ENCODE measurements at places on chromosomes 4 and X.

DNA sequence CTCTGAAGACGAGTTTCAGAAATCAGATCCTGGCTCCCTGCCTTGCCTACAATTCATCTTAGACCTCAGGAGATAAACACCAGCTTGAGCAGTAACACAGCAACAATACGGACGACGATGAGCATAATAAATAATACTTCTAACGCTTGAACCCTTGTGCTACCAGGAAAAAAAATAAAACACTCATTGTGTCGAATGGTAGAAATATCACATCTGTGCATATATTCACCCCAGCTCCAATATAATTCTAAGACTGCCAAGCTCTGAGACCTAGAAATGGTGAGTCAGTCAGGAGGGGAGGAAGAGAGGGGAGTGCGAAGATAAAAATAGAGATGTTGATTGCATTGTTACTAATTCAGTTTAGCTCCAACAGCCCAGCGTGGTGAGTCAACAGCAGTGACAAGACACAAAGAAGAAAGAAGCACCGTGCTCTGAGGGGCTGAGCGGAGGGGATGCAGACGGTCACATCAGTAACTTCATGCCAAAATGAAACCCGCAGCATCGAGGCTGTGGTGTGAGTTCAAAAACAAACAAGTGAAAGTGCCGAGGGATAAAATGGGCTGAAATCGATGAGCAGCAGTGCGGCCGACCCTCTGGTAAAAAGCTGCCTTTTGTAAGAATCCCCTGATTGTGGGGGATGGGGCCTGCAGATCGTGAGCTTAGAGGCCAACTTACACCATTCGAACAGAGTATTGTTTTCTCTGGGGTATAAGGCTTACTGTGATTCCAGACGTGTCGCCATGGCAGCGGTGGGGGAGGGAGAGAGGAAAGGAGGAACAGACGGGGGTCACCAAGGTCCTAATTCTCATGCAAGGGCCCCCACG, 150.4 kb downstream of the MGST2 start:
- no peak for DNase-seq

- DNase-seq = no peak
These were observed 483.6 kb downstream of the BCOR start for GRCh38 chrX:39613997-39614679.

DNA sequence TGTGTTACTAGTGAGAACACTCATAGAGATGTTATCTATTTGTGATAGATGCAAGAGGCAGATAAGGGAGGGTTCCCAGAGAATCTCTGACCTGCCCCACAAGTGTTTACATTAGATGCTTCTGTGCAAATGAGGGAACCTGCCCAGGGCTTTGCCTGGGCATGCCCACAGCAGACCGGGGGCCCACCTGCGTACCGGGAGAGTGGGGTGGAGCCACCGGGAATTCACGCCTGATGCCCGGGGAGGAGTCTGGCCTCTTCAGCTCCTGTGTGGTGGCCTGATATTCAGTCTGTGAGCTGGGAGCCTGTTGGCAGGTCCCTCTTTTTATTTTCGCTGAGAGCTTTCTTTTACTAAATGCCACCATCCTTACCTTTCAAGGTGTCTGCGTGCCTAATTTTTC, 155.7 kb downstream of the SNCA start:
- DNase-seq = no peak

- DNase-seq = no peak
These were observed 135.4 kb downstream of the ASMT start for GRCh38 chrX:1750267-1750666.

DNA sequence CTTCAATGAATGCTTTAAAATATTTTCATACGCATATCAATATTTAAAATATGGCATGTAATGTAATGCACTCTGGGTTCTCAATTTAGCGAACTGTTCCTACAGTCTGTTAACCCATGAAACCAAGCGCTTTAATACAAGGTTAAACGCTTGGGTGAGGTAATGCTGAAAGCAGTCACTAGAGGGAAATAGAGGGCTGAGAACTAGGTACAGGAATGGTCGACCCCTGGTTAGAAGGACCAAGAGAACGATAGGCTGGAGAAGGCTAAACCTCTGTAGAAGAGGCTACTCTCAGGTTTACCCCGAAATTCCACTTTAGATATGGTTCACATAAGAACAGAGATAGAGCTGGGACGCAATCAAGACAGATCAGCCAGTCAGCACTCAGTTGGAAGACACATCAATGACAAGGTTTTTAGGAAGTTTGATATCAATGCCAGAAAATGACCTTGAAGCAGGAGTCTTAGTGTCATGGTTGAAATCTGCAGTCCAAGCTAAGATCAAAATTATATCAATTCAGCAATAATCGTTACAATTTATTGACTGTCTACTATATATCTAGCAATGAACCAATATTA, 26.9 kb downstream of the ARSJ start:
- no peak for DNase-seq

- DNase-seq = no peak
These were observed 261.6 kb upstream of the ANKRD50 start for GRCh38 chr4:124974152-124974551.

DNA sequence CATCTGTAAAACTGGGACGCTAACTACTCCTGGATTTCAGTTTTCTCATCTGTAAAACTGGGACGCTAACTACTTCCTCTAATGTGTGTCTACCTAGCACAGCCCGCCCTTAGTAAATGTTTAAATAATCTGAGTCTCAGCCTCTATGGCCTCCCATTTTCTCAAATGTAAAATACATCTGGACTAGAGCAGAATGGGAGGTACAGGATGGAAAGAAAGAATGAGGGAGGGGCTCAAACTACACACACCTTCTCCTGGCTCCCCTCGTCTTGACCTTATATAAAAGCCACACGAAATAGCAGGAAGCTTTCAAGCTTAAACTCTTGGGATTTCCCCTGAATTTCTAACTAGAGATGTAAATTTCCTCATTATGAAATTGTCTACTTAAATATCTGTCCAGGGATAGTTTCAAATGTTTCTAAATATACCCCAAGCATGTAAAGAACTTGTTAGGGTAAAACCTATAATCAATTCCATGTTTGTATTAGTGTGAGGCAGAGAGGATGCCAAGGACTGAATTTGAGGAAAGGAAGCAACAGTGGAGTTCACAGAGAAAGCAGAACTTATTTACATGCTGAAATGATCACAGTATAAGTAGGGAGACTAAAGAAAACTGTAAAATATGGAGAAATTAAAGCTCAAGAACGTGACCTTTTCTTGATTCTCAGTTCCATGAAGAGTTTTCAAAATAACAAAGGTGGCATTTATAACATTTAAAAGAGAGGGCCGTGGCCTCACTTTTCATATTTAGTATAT, 220.0 kb downstream of the NWD2 start:
- no peak for DNase-seq

GRCh38 chr4:40247350-40247749, 50.5 kb downstream of the RHOH start:
- DNase-seq = no peak

- no peak for DNase-seq
These were observed 111.1 kb downstream of the CCNG2 start for GRCh38 chr4:77268108-77268507.

DNA sequence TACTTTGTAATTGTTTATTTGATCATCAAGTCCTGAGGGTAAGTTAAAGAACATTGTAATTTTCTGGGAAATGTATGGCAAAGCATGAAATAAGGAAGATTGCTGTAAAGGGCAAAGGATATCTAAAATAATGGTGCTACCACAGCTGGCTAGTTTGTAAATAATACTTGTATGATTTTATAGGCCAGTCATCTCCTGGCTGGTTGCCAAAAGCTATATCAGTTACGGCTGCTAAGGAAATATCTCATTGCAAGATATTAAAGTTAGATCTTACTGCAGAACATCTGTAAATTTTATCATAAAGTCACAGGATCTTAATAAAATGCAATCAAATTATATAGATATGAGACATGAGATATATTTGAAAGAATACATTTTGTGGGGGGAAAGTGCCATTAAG, 150.8 kb upstream of the CXCL13 start:
- no peak for DNase-seq

DNA sequence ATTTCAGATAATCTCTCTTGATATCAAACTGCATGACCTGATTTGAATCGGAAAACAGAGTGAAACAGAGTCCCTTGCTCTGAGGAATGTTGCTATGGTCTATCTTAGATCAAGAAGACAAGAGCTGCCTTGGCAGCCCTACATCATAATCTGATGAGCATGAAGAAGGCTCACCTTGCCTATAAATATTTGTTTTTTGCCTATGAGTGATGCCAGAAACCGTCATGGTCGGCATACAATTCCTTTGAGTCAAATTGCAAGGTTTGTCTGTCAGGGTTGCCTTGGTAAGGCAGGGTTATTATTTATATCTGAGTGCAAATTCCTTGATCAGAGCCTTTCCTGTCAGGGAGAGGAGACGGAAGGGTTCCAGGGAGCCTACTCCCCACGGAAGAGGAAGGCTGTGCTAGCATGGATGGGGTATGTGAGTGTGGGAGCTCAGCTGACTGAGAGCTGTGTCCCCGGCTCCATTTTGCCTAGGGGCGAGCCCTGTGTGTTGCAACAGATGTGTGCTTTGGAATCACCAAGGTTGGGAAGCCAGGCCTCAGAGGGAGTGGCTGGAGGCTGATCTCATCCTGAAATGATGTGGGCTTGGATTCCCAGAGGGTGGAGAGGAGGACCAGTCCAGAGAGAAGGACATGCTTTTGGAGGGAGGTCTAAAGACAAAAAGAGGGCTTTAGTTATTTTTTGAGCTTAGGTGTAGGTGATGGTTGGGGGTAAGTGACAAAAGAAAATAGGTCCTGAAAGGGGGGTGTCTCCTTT, 43.6 kb downstream of the RTL9 start:
- DNase-seq = no peak

DNA sequence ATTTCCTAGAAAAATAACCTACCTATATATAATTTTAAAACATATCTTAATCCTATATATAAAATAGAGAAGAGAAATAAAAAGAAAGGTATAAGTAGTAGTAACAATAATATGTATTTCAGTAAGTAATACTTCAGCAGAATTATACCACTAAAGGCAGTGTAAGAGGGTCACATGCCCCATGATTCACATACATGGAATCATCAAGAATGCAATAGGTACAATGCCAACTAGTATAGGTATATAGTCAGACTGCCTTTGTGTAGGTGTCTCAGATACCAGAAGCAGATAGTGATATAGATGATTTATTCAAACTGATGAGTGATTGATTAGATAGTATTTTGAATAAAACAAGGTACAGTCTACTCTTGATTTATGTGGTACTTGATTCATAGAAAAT, 9.4 kb downstream of the AIMP1 start:
- DNase-seq = no peak

- DNase-seq = no peak
These were observed 195.7 kb downstream of the GASK1B start for GRCh38 chr4:157977086-157977485.

GRCh38 chrX:5775846-5776430, 452.7 kb downstream of the NLGN4X start:
- DNase-seq = no peak

GRCh38 chrX:39629001-39629400, 468.8 kb downstream of the BCOR start:
- DNase-seq = no peak

GRCh38 chrX:14963447-14964236, 90.4 kb downstream of the MOSPD2 start:
- DNase-seq = peak; percentile 3

GRCh38 chr4:53960843-53961242, 103.6 kb downstream of the CHIC2 start:
- no peak for DNase-seq

- no peak for DNase-seq
These were observed 118.6 kb downstream of the LRBA start for GRCh38 chr4:150896497-150896896.

GRCh38 chr4:142581881-142582280, 264.2 kb downstream of the INPP4B start:
- no peak for DNase-seq

- DNase-seq = no peak
These were observed 22.9 kb downstream of the ZNF718 start for GRCh38 chr4:147233-147632.

DNA sequence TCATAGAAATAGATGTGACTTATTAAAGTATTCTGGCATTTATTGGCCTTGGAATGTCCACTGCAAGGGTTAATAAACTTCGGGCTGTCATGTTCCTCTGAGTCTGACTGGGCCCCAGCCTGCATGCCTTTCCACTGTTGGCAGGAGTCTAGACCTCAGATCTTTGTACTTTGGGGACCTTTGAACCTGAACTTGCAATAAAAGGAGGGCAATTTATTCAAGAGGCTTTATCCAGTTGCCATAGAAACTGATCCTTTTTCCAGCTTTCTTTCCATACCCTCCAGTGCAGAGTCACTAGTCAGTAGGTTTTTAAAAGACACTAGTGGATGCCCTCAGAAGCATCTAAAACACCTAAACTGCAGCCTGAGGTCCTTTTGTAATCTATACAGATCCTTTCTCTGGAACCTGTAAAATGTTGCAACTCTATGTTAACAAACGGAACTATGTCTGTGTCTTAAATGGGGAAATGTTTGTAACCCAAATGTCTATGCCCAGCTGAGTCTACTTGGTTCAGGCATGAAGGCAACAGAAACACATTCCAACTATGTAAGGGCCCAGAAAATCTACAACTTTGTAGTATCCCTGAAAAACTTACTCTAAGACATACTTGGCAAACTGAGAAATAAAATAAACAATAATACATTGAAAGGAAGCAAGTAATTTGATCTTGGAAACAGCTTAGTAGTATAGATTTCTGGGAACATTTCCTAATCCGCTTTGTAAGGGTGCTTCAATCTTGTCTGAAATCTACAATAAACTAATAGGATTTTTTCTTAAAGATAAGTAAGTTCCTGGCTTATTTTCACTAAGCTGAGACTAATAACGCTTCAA, 41.5 kb downstream of the SOWAHB start:
- DNase-seq = no peak

- no peak for DNase-seq
These were observed 325.0 kb downstream of the ARHGAP10 start for GRCh38 chr4:148056879-148057278.

DNA sequence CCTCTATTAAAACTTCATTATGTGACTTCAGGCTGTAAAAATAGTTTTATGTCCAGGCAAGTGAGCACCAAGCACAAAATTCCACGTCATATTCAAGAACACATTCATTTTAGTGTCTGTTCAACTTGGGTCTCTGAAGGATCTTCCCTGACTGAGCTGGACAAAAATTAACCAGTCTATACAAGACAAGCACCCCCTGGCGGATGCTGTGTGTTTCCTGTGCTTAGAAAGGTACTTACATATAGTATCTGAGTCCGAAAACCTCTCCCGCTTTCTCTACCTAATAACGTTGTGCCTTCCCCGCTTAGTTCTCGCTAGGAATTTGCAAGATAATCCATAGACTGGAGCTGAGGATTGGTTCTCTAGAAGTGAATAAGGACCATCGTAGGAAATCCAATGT, 2214.5 kb upstream of the TENM3 start:
- DNase-seq = no peak

- no peak for DNase-seq
These were observed 66.9 kb upstream of the PHOX2B start for GRCh38 chr4:41815473-41815872.

GRCh38 chr4:68569466-68570121, 6.5 kb downstream of the UGT2B17 start:
- DNase-seq = no peak

DNA sequence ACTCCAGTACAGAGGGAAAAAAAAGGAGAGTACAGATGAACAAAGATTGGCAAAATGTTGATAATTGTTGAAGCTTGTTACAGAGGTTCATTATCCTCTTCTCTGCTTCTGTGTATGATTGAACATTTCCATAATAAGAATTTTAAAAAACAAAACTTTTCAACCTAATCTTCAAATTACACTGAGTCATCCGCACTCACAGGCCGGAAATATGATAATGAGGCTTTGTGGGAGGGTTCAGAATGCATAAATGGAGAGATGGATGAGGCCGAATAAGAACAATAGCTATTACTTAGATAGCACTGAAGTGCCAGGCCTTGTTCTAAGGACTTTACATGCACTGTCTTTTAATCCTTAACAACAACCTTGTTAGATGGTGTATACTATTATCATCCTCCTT, 4.6 kb upstream of the ERCC6L start:
- DNase-seq = no peak
